NCI-H345 (cell line): ENCODE measurements at places on chromosomes 13 and 19.

DNA sequence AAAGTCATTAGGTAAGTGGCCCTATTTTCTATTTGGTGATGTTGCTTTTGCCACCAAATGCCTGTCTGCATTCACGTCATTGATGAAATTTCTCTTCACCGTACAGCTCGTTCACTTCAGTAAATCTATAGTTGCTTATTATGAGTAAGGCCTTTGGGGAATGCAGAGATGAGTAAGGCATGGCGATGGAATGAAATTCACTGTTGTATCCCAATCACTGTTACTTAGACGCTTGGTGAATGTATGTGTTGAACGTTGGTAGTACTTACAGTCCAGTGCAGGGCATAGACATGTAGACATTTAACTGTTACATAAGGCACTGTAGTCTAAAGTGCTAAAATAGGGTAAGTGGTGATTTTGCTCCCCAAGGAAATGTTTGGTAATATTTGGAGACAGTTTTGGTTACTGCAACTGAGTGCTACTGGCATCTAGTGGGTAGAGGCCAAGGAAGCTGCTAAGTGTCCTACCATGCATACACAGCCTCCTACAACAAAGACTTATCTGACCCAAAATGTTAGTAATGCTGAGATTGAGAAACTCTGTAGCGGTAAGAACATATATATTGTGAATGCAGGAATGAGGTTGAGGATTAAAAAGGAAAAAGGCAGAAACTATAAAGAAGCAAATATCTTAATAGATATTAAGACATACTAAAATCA, 5.8 kb downstream of the AKAP11 start:
- no peak for DNase-seq

DNA sequence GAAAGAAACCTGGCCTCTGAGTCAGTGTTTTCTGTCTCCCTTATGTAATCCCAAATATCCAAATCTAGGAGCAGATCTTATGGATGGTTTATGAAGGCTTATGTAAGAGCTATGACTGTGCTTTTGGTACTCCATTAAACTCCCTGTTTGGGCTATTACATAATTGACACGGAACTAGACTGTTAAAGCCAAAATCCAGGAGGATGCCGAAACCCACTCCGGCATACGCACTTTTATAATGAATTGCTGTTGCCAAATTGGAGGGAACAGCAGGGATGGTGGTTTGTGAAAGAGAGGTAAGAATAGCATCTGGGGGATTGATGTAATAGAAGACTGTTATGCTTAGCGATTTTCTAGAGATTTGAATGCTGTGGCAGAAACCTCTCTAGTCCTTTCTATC, 2.0 kb downstream of the MTUS2 start:
- DNase-seq: no peak

DNA sequence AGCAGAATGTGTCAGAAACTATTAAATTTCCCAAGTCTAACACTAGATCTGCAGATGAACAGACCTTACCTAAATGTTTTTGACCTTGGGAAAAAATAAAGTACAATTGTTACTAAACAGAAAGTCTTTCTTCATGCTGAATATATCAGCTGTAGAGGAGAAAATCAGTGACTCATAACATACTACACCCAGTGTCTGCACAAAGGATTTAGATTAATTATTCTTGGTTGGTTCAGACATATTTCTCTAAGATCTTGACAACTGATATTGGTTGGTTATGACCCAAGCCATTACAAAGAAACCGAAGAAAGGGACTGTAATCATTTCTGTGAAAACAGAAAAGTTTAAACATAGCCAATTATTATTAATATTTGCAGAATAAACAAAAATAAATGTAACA, 225.1 kb downstream of the HS6ST3 start:
- no peak for DNase-seq

- no peak for DNase-seq
Measured at GRCh38 chr13:106117640-106118039, 417.8 kb downstream of the EFNB2 start.

GRCh38 chr19:13887517-13887916, 10.6 kb downstream of the NANOS3 start:
- no peak for DNase-seq

GRCh38 chr19:10587022-10587838, at the start of gene AP1M2:
AP1M2 (minus strand) TSS chr19:10587312; CDS start chr19:10587231, 81 bp downstream.
- peak; percentile 40 for DNase-seq

GRCh38 chr13:73433458-73433857, 374.7 kb downstream of the KLF5 start:
- no peak for DNase-seq
